ENCODE measurements at places on chromosomes 4 and X.

DNA sequence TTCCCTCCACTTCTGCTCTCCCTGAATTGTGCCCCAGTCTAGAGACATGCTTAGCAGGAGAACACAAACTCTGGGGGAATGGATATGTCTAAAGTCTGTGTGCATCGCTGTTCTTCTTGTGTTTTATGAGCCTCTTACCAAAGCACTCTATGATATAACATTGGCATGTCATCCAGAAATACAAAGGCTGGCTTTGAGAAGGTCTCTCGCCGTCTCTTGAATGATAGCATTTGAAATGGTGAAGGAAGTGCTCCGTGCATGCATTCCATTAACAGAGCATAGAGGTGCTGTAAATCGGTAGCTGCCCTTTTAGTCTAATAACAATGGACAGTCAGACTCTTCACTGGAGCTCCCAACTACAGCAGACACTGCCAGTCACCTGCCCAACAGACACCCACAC lies 7.1 kb upstream of the FAM149A start:
- no peak for DNase-seq

DNA sequence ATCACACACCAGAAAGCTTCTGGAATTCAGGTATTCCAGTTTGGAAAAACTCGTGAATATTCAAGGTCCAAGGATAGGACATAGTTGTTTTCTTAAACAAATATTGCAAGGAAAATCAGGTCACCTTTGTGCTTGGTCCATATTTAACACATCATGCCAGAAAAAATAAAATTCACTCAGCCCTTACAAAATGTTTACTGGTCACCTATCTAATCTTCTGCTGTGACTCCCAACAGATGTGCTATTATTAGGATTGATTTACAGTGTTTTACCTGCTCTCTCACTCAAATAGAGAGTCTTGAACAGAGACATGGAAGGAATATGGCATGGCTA lies 9.5 kb downstream of the CSN3 start:
- no peak for DNase-seq

DNA sequence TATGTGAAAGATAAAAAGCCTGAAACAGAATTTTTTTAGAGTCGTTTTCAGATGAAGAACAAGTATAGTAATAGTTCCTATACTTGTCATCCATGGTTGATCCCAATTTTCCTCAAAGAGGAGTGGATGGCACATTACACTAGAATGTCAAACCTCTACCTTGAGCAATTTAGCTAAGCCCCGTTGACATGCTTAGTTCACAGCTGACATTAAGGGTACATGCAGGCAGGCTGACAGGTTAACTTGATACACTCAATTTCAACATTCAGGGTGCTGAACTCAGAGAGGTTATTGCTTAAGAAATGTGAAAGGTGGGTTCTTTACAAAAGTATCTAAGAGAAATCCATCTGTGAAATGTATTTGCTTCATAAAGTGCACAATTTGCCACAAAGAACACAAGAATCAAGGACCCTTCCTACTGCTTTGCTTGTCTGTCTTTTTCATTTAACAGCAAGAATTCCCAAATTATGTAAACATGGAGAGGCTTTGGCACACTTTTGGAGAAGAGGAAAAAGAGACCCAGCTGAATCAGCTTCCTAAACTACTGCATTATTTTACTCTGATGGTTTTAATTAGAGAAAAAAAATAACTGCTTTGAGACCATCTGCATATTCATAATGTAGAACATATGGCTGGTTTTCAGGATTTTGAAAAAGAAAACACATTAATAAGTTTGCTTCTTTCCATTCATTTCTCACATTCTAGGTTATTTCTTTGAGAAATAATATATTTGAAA lies 122.5 kb upstream of the DDIT4L start:
- DNase-seq, result no peak

GRCh38 chr4:31877429-31877828 lies 1157.3 kb downstream of the PCDH7 start:
- DNase-seq, result no peak

DNA sequence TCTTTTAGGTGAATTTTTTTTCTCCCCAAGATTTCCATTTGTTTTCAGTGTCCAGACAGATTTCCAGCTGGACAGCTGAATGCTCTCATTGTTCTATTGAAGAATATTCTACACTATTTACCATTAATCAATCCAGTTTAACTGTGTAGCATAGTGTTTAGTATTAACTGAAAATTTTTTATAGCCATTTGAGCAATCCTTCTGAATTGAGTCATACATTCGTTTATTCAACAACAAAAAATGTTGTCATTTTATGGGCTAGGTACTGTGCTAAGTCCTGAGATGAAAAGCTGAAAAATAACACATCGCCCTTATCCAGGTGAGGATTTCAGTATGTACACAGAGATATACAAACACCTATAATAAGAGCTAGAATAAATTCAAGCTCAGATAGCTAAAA lies 223.3 kb downstream of the COL25A1 start:
- peak; percentile 68 for DNase-seq

- DNase-seq, result no peak
Measured at GRCh38 chr4:42458657-42459056, 61.4 kb downstream of the SHISA3 start.

- no peak for DNase-seq
Measured at GRCh38 chr4:147760695-147761094, 28.8 kb downstream of the ARHGAP10 start.

GRCh38 chrX:9912351-9913145 lies 54.6 kb upstream of the CLDN34 start:
- DNase-seq, result peak; percentile 41

- DNase-seq, result peak; percentile 74
Measured at GRCh38 chr4:53196882-53197771, 168.7 kb downstream of the SCFD2 start.

GRCh38 chrX:100424012-100424411 lies 13.9 kb upstream of the PCDH19 start:
- DNase-seq, result no peak
